Stimulated activated CD8-positive, alpha-beta memory T cell treated with anti-CD3 and anti-CD28 coated beads, Interleukin-4, amount 100 ng/mL, for 4 hours (primary cell): ENCODE measurements at places on chromosomes 1 and 21.

DNA sequence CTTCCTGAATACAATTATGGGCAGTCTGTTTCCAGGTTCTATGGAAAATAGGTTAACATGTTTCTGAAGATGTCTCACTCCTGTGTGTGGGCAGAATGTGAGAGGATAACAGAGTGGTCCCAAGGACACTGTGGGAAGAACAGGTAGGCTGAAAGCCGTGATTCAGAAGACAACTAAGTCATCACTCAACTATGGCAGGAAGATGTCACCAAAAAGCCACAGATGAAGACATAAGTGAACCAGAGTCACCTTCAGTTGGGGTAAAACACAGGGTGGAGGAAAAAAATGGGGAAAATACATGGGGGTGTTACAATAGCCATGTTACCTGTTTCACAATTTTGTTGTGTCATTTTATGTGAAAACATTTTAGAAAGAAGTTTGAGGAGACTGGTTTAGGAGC, 75.1 kb downstream of the UCHL5 start:
- DNase-seq: no peak

- DNase-seq: no peak
Observed at GRCh38 chr1:225044258-225044657, 114.8 kb downstream of the DNAH14 start.

GRCh38 chr1:34924759-34925555, 4.5 kb downstream of the DLGAP3 start:
- DNase-seq: no peak

DNA sequence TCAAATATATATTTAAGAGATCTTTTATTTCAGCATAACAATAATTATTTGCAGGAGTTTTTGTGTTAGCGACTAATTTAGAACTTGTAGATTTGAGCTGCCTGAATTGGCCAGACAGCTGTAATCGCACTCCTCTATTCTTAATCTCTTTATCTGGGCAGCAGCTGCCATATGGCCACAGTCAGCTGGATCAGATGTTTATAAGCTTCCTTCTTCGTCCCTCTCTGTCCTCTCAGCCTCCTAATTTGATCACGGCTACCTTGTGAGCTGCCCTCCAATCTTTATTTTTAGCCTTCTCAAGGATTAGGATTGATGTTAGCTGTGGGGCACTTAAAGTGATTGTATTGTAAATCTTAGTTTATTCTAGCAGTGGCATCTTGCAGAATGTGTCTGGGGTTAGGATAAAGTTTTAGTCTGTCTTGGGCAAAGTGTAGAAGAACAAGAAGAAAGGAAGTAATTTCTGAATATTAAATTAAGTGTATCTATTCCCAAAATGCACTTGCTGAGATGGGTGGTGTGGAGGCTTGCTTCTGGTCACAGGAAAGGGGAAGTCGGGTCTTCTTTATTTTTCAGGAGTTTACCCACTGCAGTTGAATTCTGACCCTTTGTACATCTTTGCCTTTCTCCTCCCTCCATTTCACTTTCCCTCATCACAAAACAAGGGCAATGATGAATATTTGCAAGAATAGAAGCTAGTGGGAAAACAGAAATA, 1.1 kb downstream of the ZBTB18 start:
- no peak for DNase-seq

DNA sequence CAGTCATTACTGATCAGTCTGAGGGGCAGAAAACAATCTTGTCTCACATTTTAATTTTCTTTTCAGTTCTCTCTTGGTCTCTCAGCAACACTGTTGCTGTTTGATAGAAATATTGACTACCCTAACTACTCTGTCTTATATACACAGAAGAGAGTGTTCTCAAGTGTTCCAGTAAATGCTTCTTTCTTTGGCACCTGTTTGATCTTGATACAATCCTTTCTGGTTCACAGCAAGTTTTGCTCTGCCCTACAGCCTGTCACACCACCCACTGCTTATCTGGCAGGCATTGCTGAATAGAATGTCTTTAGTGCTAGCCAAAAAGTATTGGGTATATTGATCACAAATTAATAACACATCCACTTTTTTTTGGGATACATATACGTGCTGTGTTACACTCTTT, 75.7 kb upstream of the WLS start:
- no peak for DNase-seq
